ENCODE measurements at places on chromosomes 7 and 10.

DNA sequence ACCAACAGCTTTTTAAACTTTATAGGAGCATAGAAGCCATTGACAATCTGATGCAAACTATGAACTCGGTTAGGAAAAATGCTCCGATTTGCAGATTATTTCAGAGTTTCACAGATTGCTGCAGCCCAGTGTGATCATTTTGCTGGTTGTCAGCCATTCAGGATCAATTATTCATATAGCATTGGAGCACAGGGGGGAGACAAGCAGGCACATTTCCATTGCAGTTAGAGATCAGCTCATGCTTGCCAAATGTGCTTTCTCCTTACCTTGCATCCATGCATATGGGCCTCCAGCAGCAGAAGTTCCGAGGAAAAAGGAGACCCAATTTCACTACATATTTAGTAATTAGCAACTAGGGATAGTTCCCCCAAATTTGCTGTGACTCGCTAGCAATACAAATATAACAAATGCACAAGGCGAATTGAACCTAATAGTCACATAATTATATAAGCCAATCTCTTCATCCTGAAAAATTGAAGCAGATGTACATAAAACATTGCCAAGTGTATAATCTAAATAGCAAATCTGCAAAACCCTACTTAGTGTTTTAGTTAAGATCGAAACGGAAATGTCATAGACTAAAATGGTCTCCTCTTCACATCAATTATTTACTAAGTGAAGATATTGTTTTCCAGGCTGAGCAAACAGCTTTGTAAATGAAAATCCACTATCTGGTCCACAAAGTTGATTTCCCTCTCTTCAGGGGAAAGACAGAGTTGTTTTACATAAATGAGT, 49.5 kb upstream of the RSU1 start:
- no peak for DNase-seq

GRCh38 chr7:40775877-40776276, 641.1 kb downstream of the SUGCT start:
- no peak for DNase-seq

DNA sequence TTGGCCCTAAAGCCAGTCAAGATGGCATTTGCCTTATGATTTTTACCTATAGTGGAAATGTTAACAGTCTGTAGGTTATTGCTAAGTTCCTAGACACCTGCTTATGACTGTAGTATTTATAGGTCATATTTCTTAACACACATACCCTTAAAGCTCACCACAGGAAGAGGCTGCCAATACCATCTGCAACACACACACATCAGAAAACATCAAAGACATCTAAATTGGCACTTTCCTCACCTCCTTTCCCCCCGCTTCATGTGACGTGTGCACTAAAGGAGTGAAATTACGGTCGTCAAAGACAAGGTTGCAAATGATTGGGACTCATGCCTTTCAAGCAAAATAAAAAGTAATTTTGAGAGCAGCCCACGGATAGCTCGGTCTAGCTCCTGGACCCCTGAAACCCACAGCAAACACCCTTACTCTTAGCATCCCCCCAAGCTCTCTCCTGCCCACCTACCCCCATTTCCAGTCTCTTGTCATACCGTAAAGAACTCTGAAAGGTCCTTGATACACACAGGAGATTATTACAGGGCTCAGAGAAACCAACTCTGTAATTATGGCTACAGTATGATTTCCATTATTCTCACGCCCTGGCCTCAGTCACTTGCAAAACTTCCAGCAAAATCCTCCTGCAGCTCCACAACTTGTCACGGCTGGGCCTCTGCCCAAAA, 90.5 kb downstream of the PLXNA4 start:
- no peak for DNase-seq

- DNase-seq, result no peak
Observed at GRCh38 chr10:123241391-123242141, 87.4 kb downstream of the BUB3 start.

DNA sequence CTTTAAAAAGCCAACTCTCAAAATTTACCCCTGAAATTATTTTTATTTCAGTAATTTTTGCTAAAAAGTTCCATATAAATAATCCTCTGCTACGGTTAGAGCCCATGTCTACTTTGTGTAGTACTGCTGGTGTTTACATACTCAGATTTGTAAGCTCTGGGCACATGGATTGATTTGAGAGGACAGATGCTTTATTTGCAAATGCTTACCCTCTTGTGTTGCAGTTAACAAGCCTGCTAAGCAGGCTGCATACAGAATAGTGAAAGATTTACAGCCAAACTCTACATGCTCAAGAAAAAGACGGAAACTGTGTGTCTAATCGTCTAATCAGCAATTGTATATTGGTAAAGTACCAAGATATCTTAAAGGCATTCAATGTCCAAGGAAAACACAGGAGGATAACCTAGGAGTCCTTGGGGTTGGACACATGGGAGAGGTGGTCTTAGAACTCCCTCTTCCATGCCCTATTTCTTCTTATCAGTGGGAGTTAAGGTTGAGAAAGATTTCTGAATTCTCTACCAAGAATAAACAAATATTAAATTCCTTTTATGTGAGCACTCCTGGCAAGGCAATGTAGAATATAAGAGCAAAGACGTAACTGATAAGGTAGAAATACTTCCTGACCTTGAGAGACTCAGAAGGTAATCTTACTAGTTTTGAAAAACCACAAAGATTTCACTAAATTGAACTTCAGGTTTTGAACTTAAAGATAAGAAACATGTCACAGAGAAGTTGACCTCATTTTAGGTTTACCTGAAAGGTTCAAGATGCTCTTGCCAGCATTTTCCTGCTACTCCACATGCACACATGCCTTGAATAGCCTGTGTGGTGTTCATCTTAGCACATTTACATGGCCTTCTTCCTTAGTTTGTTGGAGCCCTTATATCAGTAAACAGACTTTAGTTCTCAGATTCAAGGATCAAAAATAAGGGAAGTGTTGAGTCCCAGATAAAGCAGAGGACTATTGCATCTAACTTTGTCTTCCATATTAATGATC, 1216.5 kb downstream of the SORCS3 start:
- DNase-seq, result no peak

DNA sequence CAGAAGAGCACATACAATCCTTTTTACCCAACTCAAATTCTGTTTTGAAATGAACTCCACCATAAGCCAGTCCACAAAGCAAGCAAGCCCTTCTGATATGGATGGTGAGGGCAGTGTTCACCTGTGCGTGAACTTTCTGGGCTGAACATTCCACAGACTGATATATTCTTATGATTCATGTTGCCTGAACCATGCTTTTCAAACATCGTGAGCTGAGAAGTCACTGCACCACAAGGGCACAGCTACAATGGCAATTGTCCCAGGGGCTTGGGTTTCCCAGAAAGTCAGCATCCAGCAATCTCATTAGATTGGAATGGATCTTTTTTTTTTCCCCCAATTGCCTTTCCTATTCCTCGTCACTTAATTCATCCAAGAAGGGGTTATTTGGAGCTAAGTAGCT, 86.9 kb upstream of the ZNF438 start:
- DNase-seq, result no peak

- no peak for DNase-seq
Observed at GRCh38 chr10:102261842-102262241, 16.5 kb downstream of the GBF1 start.

DNA sequence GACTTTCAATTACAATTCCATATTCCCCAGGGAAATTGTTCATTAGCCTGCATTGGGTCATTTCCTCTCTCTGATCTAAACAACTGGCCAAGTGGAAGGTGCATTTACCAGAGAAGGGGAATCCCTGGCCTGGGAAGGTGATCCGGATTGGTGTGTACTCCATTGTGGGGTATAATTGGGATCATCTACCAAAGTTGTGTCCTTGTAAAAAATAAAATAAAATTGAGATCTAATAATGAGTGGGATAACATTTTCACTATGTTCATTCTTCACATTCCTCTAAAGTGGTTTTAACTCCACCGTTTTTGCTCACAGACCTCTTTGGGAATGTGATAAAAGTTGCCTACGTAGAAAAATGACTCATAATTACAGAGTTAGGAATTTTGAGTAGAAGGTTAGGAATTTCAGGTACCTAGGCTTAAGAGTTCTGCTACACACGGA, 22.8 kb downstream of the ARL5B start:
- no peak for DNase-seq

DNA sequence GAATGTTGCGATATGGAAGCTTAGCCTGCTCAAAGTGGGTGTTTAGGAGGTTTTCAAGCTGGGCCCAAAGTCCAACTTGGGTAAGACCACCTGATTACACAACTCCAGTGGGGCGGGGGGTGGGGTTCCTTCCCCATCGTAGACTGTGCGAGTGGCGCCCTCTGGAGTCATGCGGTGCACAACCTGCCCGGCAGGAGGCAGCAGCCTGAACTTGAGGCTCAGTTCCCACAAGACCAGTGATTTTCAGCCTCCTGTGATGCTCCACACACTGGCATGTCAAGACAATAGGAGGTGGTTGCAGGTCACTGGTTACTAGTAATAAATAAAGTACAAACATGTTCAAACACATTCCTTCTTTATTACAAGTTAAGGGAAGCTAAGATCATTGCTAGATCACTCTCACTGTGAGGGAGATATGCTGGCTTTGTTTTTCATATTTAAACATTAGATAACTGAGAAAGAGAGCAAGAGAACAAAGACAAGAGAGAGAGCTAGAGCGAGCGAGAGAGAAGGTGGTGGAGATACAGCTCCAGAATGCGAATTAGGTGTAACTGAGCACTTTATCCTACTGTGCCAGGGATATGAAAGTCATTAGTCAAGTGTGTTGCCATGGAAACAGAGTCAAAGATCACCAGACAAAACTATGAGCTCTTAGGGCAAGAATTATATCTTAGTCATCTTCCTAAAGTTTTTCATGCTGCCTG, 97.4 kb upstream of the BMPER start:
- peak; percentile 20 for DNase-seq

DNA sequence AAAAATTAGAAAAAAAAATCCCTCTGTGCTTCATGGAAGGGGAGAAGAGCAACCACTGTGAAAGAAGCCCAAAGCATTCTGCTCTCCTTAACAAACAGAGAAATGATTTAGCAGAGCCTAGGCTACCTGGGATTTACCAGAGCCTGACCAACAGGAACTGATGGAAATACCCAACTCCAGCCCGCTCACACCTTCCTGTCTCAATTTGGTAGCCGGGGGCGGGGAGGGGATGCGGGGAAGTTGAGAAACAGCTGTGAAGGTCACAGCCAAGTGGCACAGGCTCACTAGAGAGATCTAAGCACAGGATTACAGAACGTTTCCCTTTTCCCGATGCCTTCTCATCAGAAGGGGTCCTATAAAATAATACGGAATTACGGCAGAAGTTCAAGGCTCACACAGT, 17.6 kb downstream of the RSU1 start:
- DNase-seq, result no peak

- DNase-seq, result no peak
Observed at GRCh38 chr10:8416192-8416701, 361.8 kb downstream of the GATA3 start.

DNA sequence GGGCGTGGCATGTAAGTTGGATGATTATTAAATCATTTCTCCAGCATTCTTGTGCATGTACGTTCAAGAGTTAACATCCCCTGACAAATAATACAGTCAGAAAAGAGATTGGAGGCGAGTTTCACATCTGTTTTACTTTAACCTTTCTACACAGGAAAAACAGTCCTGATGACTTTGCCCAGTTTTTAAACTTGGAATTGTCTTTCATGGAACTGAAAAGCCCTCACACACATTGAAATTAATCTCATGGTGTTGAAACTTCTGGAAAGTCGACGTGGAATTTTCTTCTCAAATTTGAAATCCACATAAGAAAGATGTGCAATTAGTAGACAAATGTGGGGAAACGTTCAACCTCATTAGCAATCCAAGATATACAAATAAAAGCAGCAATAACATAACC, 31.2 kb upstream of the ZNF438 start:
- DNase-seq, result no peak

DNA sequence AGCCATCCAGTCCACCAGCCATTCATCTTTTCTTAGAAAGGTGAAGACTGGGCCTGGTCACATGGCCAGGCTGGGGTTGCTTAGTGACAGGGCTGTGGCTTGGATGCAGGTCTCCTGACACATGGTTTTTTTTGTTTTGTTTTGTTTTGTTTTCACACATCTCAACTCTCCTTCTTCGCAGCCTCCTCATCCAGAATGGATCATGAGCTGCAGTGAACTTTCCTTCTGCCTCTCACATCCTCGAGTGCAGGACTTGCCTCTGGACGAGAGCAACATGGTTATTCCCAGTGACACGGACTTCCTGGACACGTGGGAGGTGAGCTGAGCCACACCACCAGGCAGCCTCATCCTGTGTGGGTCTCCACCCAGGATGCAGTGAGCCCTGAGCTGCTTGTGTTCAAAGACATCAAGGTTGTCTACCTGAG, 9.5 kb downstream of the AKR1E2 start:
- no peak for DNase-seq

GRCh38 chr10:133235265-133235855, 2.3 kb upstream of the VENTX start:
- no peak for DNase-seq

DNA sequence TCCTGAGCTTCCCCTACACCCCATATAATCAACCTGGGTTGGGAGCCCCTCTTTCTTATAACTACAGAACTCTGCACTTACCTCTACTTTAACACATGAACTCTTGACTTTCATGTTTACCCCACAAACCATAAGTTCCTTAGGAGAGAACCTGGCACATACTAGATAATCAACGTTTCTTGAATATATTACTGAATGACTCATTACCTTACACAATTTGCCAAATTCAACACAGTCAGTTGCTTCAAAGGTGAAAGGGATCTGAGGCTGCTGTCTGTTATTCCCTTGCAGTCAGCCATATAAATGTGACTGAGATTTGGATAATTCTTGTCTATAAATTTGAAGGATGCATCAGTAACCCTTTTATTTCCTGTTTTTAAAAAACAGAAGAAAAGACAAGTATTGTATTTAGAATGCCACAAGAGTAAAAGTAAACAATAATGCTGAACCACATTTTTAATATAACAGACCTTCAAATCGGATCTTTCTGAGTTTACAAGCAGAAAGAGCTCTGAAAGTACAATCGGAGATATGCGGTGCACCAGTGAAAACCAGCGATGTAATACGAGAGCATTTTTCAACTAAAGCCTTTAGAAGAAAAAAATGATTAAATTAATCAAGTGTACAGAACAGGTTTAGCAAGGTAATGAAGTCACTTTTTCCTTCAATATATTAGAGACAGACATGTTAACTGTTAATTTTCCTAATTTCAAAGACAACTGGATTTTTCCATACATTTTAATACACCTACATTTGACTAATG, 29.5 kb upstream of the LRRC17 start:
- DNase-seq, result no peak

GRCh38 chr7:132240262-132240661, 336.0 kb downstream of the PLXNA4 start:
- no peak for DNase-seq

GRCh38 chr7:39510864-39511354, 55.3 kb upstream of the YAE1 start:
- DNase-seq, result no peak

- no peak for DNase-seq
Observed at GRCh38 chr10:16770670-16771069, 46.6 kb downstream of the RSU1 start.

- DNase-seq, result peak; percentile 68
Observed at GRCh38 chr7:131109759-131110296, 217.8 kb upstream of the MKLN1 start.
